ENCODE measurements at places on chromosomes 1 and 21.

- no peak for DNase-seq
These were observed 81.2 kb downstream of the RIPK4 start for GRCh38 chr21:41685511-41686149.

DNA sequence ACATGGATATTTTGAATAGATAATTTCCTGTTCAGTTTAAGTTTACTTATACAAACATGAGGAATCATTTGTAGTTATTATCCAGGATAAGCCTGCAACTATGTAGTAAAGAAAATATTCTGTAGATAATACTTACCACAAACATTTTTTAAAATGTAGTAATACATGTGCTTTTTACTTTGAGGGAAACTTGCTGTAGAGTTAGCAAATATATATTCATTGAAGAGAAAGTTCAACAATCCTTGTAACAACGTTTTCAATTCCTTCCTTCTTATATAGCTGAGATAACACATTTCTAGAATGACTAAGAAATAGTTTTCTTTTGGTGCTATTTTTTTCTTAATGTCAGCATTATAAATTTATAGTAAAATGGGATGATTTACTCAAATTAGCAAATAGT is 664.6 kb upstream of the ADAMTS5 start:
- no peak for DNase-seq

DNA sequence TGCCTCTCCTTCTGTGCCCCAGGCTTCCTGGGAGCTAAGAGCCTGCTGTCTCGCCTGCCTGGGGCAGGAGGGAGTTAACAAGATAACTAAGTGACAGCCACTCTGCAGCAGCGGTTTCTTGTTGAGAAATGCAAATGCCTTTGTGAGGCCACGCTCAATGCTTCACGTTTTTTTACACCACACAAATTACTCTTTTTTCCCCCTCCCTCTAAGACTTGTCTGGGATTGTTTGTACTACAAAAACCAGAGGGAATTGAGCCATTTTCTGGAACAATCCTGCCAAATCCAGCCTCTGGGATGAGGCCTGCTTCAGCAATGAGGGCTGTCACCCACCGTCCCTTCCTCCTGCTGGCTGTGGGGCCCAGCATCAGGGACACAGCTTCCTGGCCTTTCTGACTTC is 119.6 kb downstream of the ACTL8 start:
- no peak for DNase-seq

GRCh38 chr1:77687519-77687906 is 5.1 kb upstream of the ZZZ3 start:
- DNase-seq, result no peak

- DNase-seq, result no peak
These were observed 43.6 kb downstream of the AKNAD1 start for GRCh38 chr1:108813326-108813725.

DNA sequence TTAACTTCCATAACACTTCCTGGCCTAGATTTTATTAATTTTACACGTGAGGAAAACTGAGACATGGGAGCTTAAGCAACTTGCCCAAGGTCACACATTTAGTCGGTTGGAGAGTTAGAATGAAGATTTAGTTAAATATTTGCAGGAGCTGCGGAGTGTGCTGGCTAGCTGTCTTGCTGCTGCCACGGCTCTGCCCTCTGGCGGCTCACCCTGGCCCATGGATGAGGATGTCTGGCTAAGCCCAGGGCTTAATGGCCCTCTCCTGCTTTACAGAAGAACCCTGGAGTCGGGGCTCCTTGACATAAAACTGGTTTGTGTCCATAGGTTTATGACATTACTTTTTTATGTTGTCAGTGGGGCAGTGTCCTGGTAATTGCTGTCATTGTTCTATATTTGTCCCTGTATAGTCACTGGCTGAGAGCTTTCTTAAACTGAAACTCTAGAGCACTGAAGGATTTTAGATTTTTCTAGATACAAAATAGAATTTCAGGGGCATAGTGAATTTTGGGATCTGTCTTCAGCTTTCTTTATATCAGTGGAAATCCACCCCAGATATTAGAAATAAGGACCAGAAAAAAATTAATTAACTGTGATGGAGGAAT is 88.9 kb upstream of the WLS start:
- DNase-seq, result no peak

- DNase-seq, result no peak
These were observed 25.2 kb upstream of the RABGAP1L start for GRCh38 chr1:174134003-174134659.

DNA sequence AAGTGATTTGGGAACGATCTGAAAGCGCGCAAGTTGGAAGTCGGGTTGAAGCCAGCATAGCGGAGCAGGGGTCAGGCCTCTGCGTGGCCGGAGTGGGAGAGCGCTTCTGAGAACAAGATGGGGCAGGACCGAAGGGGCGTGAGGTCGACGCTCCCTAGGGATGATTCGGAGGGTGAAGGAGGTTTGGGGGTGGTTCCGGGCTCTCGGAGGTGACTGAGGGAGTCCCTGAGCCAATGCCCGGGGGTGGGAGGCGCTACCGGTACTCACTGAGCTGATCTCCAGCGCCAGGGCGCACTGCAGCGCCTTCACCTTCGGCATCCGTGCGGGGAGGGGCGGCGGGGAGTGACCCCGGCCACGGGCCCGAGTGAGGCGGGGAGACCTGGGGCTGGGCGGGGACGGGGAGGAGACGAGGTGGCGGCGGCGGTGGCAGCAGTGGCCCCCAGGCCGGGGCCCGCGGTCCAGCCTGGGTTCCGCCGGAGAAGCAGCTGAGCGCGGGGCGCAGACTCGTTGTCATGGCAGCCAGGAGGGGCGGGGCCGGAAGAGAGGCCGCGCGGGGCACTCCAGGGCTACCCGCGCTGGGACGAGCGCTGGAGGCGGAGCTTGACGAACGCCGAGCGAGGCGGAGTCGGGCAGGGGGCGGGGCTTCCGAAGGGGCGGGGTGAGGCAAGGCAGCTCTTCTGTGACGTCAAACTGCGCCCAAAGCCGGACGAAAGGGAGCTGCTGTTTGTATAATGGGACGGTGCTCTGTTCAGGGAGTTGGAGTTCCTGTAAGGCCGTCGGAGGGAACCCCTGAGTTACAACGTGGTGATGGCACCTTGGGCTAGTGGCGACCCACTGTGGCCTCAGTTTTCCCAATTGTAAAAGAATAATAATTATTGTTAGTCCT is at the start of gene SPATA6:
SPATA6 (minus strand) TSS at position 514 of the 886 bp plus-strand sequence; CDS start at position 318, 196 bp downstream.
- peak; percentile 89 for DNase-seq

DNA sequence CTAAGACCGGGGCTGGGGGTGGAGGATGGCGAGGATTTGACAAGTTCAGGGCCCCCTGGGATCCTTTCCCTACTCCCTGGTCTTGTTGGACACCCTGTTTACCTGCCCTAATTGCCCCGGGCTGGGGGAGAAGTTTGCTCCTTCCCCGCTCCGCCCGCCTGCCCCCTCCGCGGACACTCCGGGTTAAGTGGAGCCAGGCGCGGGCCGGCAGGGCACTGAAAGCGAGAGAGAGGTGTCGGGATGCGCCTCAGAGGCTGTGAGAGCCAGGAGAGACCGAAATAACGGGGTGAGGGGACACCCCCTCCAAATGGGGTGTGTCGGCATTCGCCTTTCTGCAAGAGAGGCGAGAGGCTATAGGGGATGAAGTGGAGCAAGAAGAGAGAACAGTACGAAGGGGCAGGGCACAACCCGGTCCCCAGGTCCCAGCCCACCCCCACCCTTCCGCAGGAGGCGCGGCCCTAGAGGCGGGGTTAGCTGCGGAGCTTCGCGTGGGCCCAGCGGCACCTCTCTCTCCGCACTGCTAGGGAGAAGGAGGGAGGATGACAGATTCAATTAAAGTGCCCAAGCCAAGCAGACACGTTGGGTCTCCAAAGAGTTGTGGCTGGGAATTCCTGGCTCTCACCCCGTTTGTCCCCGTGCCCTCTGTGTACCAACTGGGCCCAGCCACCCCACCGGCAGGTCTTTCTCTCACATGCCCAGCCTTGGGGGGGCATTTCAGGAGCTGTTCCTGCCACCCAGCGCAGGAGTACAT is 3.8 kb downstream of the EFNA3 start:
- no peak for DNase-seq

DNA sequence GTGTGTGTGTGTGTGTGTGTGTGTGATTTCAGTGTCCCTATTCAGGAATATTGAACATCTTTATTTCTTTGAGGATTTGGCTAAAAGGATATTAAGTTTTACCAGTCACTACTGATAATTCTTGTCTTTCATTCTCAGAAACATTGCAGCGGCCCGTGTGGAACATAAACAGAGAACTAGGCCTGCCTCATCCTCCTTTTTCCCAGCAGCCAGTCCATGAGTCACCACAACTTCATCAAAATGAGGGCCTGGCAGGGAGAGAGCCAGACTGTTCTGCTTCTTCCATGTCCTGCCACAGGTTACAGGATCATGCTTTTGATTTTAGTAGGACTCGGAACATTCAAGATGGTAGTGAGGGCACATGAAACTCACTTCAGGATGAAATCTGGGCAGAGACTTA is 50.7 kb downstream of the LRIG2 start:
- DNase-seq, result no peak

GRCh38 chr1:245715970-245716369 is 561.2 kb downstream of the KIF26B start:
- no peak for DNase-seq

DNA sequence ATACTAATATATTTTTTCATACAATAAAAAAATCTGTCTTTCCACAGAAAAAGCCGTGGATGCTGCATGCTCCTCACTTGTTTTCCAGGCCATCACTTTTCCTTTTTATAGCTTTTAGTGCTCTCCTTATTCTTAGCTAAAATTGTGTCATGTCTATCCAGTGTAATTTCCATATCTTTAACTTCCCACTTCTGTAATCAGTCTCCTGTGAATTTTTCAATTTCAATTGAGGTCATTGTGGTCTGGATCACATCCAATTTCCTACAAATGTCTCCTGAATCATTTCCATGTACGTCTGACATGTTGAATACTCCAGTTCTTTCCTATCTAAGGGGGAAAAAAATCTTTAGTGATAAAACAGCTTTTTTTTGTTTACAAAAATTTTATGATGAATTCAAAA is 838.2 kb upstream of the B3GALT2 start:
- DNase-seq, result no peak
